ENCODE measurements at places on chromosomes 1 and 21. TPM values are rescaled to one million over a fixed set of nuclear protein-coding genes. Genes with fewer than 3 reads are reported as not detected.

Gene NTNG1
- 0.46 TPM for total RNA-seq

Gene PTPN14
- 25.1 TPM for total RNA-seq

DNA sequence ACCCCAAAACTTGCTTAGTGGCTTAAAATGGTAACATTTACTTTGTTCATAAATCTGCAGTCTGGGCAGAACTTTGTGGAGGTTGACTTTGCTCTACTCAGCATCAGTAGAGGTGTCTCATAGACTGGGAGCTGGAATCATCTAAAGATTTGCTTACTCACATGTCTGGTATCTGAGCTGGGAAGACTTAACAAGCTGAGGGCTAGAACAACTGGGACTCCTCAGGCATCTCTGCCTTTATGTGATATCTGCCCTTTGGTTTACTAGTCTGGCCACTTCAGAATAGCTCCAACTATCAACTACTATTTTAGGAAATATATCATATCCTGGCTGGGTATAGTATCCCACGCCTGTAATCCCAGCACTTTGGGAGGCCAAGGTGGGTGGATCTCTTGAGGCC lies 82.5 kb downstream of the C4BPA start:
- DNase-seq: no peak

DNA sequence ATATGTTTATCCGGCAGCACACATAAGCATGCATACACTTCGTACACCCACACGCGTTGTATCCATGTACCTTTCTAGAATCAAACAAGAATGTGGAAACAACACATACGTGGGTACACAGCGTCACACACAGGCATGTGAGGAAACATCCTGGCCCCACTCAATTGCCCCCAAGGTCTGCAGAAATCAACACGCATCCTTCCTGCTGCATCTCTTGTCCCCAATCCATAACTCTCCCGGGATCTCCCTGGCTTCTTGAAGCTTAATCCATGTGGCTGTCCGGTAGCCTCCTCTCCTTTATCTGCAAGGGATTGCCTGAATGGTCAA lies 5.5 kb upstream of the TBX15 start:
- DNase-seq: no peak
